ENCODE measurements at places on chromosomes 4 and X.

DNA sequence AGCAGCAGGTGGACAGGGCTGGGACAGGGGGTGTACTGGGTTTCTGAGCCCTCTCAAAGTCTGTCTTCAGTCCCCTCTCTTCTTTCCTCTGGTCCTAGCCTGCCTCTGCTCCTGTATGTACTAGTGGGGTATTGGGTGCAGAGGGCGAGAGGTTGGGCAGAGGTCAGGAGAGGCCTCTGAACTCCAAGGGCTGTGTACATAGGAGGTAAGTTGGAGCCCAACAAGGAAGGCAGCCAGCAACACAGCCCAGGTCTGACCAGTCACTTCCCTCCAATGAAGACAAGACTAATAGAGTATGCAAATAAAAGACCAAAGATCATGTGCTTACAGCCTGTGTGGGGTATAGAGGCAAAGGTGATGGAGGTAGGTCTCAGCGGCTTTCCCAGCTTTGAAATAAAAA, at the start of gene PFKFB1:
Gene PFKFB1 (minus strand): TSS at position 90 of the 400 bp plus-strand sequence. CDS start 181 bp downstream, outside the sequence.
- DNase-seq, result no peak

DNA sequence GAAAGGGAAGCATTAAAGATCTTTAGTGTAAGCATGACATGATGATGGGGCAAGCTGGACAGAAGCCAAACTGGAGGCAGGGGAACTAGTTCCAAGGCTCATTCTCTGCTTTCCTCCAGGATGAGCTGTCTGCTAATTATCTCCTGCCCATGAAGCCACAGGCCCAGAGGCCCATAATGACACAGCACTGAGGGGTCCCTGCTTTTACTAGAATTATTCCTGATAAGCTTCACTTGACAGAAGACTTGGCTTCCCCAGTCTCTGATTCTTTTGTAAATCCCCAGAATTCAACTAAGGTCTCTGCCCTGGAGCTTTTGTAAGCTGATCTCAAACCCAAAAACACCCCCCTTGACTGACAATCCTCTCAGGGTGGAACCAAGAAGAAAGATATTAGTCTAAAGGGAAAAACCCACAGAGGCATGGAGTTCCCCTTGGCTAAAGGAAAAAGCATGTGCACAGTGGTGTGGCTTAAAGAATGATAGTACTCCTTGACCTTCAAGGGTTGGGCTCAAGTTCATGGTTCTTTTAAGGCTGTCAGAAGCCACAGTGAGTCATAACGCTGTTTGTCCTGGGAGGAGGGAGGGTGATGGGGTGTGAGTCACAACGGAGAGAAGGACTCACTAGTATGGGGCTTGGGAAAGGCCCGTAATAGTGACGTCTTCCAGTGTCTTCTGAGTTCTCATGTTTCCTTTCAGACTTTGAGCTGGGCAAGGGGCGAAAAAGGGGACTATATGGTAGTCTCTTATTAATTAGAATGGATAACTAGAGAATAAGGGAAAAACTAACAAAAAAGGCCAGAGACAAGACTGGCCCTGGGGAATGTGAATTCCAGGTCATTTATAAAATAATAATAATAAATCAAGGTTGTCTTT, 146.0 kb upstream of the CPEB2 start:
- DNase-seq, result peak; percentile 21

DNA sequence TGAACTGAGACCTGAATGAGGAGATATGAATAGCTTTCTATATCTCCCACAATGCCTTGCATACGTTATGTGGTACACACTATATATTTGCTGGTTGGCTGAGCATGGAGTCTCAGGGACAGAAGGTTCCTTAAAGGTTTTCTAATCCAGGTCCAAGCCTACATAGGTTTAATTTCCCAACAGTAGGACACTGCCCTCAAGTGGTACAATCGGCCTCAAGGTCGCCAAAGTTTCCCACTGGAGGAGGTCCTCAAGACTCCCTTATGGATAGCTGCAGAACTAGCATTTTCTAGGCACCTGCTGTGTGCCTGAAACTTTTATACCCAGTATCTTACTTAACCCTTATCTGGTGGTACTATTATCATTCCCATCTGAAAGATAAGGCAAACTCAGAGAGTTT, 21.0 kb upstream of the EFNB1 start:
- no peak for DNase-seq

GRCh38 chr4:67091673-67092072, 453.6 kb downstream of the CENPC start:
- DNase-seq, result no peak

- no peak for DNase-seq
These were observed 57.0 kb downstream of the SORBS2 start for GRCh38 chr4:185754961-185755360.

DNA sequence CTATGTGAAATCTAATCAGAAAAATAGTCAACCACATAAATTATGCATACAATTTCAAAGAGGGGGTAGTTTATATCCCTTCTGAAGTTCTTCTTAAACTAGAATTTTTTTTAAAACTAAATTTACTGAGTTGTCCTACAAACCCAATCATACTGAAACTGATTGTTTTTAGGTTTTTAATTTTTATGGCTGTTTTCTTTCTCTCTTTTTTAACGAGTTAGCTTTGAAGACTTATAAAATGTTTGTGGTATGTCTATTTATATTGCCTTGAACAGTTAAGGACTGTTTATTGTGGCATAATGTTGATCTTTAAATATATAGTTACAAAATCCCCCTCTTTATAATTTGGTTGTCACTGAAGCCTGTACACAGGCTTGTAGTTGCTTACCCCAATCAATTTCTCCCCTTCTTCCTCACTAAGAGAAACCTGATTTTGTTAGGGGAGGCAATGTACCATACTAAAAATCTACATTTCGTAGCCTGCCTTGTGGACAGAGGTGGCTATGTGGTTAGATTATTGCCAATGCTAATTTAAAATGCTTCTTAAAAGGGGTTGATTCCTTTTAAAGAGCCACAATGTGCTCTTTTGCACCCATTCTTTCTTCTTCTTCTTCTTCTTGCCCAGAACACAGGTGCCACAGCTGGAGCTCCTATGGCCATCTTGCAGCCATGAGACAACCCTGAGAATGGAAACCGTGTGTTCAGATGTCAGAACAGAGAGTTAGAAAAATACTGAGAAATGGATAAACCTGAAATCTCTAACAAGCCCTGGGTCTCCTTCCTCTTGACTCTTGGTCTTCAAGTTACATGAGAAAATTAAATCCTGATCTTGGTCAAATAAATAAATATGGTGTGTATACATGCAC, 102.7 kb upstream of the ZNF827 start:
- DNase-seq, result no peak

GRCh38 chr4:159010563-159011260, 92.2 kb upstream of the RAPGEF2 start:
- peak; percentile 65 for DNase-seq

All from ovary (tissue), 10 donors.